ENCODE measurements at places on chromosomes 13 and 19.

DNA sequence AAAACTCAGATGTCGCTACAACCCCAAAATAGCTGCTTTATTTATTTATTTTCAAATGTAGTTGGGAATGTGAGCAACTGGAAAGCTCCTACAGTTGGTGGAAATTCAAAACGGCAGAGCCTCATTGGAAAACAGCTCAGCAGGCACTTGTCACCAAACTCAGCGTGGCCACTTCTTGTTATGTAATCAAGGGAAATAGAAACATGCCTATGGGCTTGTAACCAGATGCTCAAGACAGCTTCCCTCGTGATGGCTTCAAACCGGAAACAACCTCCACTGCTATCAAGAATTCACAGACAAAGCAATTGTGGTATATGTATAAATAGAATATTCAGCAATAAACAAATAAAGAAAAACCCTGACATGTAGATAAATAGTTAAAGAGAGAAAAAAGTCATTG, 627.8 kb upstream of the SLC10A2 start:
- DNase-seq, result no peak

DNA sequence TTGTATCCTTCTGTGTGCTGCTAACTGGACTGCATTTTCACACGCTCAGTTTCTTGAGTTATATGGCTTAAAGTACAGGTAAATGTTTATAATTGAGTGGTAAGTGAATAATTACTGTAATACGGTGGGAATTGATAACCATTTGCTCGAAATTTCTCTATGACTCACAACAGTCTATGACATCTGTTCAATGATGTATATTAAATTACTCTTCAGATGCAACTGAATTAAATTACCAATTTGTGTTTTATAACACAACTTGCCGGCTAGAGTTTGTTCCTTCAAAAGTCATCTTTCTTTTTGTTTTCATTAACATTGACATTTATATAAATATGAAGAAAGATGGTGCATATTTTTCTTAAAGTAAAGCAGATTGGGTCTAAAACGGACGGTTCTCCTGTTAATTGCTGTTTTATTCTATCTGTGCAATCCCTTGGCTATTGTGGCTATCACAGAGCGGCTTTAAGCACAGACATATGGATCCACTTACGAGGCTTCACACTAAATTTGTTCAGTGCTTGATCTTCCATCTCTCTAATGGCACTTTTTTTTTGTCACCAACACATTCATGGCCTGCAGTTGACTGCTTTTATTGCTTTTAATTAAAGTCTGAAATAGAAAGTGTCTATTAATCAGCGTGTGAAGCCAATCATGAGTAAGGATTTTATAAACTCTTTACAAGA, 1291.6 kb upstream of the SLC10A2 start:
- DNase-seq, result no peak

- peak; percentile 70 for DNase-seq
Observed at GRCh38 chr13:19601749-19602725, 31.4 kb upstream of the MPHOSPH8 start.

DNA sequence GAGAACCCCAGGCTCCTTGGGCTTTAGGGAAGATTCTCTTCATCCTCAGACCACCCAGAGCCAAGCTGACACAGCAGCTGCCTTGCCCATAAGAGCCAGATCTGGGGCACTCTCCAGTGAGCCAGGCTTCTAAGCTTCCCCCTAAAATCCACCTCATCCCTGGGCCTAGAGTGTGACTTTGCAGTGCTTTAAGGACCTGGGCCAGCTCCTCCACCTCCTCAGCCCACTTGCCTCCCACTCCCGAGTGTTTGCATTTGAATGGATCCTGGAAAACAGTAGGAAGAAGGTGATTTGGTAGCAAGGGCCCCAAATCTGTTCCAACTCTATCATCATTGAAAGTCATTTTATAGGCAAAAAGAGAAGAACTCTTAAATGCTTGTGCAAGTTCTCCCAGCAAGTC, 108.7 kb upstream of the UBL3 start:
- DNase-seq, result no peak

GRCh38 chr13:31240921-31241320, 41.1 kb downstream of the B3GLCT start:
- DNase-seq, result no peak

DNA sequence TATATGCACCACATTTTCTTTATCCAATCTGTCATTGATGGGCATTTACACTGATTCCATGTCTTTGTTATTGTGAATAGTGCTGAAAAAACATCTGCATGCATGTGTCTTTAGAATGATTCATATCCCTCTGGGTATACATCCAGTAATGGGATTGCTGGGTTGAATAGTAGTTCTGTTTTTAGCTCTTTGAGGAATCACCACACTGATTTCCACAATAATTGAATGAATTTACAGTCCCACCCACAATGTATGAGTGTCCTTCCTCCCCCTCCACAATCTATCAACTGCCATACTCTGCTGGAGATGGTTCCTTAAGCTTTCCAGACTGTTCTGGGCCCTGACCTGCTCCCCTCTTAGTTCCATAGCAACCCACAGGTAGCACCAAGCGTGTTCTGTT, 667.0 kb downstream of the LIG4 start:
- no peak for DNase-seq

GRCh38 chr13:94431574-94431973, 47.9 kb downstream of the DCT start:
- no peak for DNase-seq

- no peak for DNase-seq
Observed at GRCh38 chr13:113622791-113623490, 35.1 kb downstream of the ATP4B start.

GRCh38 chr13:49935171-49936074, 717 bp downstream of the SPRYD7 start:
- DNase-seq, result no peak

GRCh38 chr19:32018014-32018413, 327.4 kb upstream of the ZNF507 start:
- DNase-seq, result no peak

DNA sequence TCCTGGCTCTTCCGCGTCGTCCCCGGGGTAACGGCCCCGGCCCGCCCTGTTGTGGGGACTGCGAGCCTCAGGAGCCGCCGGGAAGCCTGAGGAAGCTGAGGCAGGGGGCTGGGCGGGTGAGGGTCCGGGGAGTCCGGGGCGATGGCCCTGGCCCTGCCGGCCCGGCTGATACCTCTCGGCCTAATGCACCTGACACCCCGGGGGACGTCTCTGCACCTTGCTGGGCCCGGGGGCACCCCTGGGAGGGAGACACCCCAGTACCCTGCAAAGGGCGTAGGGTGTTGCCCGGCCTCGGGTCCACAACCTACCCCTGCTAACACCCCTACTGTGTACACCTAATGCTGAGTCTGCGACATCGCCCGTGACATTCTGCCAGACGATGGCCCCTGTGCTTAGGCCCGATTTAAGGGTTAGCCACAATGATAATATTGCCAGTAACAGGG, 410 bp downstream of the PIN1 start:
- DNase-seq, result peak; percentile 42

DNA sequence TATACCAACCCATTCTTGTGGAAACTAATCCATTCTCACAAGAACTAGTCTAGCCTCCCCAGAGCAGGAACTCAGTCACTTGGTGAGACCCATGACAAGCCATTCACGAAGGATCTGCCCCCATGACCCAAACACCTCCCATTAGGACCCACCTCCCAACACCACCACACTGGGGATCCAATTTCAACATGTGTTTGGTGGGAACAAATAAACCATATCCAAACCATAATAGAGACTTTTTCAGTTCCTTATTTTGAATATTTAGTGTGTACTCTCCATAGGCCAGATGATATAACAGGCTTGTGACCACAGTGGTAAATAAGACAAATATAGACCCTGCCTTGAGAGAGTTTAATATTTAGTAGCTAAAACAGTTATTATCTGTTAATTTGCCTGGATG, 227.5 kb upstream of the SERP2 start:
- DNase-seq, result no peak

DNA sequence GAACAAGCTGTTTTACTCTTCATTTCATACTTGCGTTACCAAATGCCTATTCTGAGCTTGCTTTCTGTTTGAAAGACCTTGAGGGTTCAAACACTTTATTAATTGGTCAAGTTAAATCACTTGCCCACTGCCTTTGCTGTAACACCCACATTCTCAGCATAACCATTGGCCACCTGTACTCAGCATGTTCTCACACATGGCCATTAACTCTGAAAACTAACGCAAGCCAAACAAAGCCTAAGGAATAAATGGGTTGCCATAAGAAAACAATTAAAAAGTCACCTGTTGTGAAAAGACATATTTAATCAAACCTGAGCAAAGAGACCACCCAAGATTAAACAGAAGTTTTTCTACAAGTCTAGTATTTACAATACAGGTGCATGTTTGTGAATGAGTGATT, 517.2 kb upstream of the SPRY2 start:
- DNase-seq, result no peak

GRCh38 chr13:55517312-55517711, 1623.4 kb upstream of the PRR20A start:
- DNase-seq, result no peak

- peak; percentile 25 for DNase-seq
Observed at GRCh38 chr19:33392341-33393285, 19.1 kb downstream of the CEBPG start.

DNA sequence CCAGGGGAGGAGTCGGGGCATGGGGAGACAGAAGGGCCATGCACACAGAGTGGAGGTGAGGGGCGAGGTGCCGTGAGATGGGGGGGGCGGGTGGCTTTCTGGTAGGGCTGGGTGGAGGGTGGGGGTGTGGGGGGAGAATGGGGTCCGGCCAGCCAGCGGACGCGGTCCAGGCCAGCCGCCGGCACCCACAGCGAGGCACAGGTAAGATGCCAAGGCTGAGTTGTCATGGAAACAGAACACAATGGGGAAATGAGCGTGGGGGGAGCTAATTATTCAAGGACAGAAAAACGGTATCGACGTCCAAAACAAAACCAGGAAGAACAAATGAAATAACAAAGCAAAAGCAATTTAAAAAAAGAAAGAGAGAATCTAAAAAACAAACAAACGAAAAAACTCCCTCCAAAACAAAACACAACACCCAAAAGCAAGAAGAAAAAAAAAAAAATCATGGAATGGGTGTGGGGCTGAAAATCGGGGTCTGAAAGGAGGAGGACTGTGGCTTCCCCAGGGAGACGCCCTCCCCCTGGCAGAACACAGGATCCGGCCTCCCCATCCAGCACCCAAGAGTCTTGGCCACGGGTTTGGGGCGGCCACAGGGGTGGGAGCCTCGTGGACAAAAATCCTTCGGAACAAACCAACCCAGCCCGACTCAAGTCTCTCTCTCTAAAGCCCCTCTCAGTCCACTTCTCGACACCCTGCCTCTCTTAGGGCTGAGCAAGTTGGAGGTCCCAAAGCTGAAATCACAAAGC, 92.5 kb downstream of the PTPRS start:
- DNase-seq, result no peak

- DNase-seq, result no peak
Observed at GRCh38 chr19:10433131-10433536, 12.8 kb downstream of the PDE4A start.

DNA sequence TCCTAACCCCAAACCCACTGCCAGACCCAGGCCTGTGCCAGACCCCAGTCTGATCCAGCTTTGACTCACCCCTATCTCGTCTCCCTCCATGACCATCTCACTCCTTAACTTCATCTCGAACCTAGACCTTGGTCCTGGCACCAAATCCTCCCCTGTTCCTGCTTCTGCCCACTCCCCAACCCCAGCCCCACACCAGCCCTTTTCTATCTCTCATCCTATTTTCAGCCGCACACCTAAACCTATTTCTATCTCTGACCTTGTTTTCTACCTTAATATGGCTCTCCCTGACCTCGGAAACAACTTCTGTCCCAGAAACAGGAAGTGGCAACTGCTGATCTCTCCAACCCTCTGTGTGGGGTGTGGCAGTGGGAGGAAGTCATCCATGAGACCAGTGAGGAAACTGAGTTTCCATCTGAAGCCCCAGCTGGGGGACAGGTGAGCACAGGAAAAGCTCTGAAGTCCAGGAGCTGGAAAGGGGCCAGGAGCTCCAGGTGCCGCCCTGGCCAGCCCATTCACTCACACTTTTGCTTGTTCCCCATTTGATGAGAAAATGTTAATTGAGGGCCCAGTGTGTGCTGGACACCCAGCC, 13.7 kb downstream of the PTH2 start:
- no peak for DNase-seq

DNA sequence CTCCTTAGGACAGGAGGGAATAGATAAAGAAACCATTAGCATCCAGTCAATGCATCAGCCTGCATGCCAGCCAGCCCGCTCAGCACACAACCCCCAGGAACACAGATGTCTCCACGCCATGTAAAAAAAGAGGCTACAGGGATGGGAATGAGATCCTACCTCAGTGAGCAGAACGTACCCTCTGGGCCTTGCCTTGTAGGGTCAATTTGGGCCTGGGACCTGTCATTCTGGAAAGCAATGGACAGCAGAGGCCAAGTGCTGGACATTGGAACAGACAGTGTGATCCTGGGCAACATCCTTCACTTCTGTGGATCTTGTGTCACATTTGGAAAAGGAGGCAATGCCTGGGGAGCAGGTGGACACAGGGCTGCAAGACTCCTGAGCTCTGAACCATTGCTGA, 26.0 kb downstream of the VSTM2B start:
- no peak for DNase-seq

- DNase-seq, result no peak
Observed at GRCh38 chr13:49238621-49239020, 9.1 kb upstream of the CDADC1 start.

- no peak for DNase-seq
Observed at GRCh38 chr13:26067601-26068000, 15.8 kb upstream of the SHISA2 start.

- no peak for DNase-seq
Observed at GRCh38 chr13:30654430-30654829, 36.7 kb downstream of the USPL1 start.

DNA sequence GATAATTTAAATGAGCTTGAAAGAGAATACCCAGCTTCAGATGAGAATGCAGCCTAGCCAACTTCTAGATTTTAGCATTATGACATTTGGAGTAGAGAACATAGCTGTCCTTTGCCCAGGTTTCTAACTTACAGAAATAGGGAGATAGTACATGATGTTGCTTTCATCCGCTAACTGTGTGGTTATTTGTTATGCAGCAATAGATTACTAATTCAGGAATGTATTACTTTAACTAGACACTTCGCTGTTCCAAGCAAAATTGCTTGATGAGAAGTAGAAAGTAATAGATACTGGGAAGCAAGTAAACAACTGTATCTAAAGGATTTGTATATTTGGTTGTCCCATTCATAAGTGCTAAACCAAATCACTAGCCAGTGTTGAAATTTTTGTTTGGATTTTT, 790.9 kb upstream of the PRR20A start:
- DNase-seq, result no peak

GRCh38 chr19:10553943-10554381, 10.3 kb downstream of the ATG4D start:
- DNase-seq, result peak; percentile 84

DNA sequence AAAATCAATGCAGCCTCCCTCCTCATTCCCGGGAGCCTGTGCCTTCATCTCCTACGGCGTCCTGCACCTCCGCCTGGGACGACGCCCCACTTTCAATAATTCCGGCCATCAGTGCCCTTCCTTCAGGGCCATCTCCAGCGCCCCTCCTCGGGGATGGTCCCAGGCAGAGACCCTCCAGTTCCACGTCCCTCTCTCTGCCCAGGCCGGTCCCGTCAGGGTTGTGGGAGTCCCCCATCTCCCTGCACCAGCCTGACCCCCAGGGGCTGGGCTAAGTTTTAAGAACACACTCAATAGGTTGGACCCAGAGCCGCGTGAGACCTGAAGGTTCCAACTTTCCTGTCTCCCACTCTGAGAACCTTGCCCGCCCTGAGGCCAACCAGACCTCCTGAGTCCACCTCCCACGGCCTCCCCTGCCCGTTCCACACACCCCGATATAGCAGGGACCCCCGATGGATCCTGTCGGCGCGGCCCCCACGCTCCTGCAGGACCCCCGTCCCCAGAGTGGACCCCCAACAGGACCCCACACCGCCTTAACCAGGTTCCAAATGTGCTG, 646 bp downstream of the TMEM161A start:
- no peak for DNase-seq

- DNase-seq, result no peak
Observed at GRCh38 chr13:42129033-42129432, 80.6 kb downstream of the DGKH start.

All from activated naive CD8-positive, alpha-beta T cell treated with anti-CD3 and anti-CD28 coated beads, Interleukin-2, amount 10 ng/mL, durations not matched to agents 7 days and 5 days (primary cell).